ENCODE measurements at places on chromosomes 16 and 17.

GRCh38 chr17:75571197-75571884, 16.3 kb upstream of the MYO15B start:
- DNase-seq: peak; percentile 26

- DNase-seq: no peak
These were observed 300.5 kb upstream of the CCL2 start for GRCh38 chr17:33954597-33954996.

DNA sequence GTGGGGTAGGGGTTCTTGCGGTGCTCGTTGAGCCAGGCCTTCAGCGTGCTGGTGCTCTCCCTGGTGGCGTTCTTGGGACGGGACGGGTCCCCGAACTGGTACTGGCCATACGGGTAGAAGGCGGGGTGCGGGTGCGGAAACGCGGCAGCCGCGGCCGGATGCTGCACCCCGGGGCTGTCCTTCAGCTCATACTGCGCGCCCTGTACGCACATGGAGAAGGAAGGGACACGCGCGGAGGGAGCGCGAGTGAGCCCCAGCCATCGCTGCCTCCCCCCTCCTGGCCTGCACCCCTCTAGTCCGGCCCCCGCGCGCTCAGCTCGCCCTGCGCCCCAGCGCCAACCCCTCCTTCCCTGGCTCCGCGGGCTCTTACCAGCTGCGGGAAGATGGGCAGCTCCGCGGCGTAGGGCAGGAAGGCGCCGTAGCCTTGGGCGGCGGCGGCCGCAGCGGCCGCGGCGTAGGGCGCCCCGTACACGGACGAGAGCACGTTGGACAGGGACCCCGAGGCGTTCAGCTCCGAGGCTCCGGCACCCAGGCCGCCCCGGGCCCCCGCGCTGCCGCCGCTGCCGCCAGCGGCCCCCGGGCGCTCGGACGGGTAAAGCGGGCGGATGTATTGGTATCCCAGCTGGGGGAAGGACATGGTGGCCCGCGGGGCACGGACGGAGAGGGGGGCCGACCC, 1.0 kb downstream of the IRX3 start:
- DNase-seq: no peak

- DNase-seq: no peak
These were observed 13.3 kb downstream of the EIF4A3 start for GRCh38 chr17:80133626-80133970.

GRCh38 chr17:10612957-10613744, 44.0 kb downstream of the MYH3 start:
- no peak for DNase-seq

GRCh38 chr17:80527016-80527645, 17.5 kb upstream of the RPTOR start:
- no peak for DNase-seq
